ENCODE measurements at places on chromosomes 12 and 14.

DNA sequence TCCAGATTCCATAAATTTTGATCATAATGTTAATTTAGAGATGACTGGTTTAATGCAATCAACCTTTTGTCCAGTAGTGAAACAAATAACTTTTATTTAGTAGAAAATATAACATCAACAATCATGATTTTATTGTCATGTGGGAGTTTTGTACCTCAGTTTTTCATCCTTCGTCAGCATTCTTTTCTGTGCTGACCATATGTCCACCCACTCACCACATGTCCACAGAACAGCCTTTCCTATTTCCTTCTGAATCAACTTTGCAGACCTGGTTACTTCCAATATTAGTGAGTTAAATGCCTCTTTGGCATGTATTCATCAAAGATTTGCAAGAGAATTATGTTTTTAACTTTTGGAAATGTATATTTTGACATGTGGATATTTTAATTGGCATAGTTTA lies 36.8 kb upstream of the CNTN1 start:
- DNase-seq: no peak

DNA sequence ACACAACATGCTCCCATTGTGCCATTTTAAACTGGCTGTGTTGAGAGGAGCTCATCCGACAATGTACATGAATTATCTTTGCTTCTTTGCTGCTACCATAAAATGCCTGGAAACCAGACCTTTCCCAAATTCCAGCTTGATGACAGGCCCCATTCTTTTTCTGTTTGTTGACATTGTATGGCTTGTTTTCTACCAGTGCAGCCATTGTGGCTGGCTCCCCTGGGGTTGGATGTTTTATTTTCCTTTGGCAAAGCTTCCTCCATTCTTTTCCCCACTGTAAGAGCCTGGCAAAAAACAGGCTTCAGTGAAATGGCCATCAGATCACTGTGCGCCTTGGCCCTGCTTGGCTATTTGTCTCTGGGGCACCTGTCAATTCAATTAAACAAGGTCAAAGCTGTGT lies 532.5 kb downstream of the VRK1 start:
- DNase-seq: no peak

GRCh38 chr14:69535230-69535848 lies 39.3 kb downstream of the CCDC177 start:
- DNase-seq: no peak

DNA sequence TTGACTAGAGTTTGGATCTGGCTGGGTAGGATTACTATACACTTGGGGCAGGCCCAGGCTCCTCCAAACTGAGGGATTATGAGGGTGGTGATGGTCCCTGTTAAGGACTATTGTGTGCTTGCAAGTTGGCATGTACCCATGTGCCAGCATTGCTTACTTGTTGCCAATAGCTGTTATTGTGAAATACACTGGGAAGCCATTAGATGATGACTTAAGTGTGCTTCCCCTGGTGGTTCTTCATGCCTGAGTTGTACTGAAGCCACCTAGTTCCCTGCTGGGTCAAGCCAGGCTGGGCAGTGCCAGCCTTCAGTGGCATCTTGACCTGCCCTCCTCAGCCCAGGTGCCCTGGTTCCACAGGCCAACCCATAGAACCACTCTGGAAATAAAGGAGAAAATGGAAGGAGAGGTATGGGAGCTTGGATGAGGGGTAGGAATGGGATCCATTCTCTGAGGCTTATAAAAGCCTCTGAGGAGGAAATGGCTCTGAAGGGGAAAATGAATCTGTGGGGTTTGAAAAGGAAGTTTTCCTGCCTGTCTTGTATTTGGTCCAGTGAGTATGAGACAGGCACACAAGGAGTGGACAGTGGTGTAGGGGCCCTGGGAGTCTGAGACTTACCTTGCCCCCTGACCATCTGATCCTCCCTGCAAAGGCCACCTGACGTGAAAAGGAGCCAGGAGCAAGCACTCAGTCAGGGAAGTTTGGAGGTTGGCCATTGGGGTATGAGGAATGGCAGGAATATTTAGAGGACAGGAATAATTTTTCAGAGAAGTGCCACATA lies 724 bp downstream of the LTB4R start:
- DNase-seq: no peak

- DNase-seq: no peak
Observed at GRCh38 chr14:21077672-21078071, 7.6 kb downstream of the ARHGEF40 start.

DNA sequence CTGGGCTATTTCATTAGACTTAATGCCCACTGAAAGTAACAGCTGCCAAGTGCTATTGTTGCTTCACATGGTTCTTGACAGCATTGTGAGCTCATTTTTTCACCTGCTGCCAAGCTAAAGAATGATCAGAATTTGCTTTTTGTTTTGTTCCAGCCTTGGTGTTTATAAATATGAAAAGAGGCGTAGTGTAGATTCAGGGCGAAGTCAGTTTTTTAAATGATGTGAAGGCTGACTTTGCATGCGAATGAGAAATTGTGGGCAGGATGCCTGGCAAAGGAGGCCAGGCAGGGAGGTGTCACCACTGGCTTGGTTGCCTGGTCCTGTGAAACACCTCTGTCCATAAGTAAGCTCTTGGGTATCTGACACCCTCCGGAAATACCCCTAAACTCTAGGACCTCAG lies 93.3 kb upstream of the NAP1L1 start:
- DNase-seq: no peak

DNA sequence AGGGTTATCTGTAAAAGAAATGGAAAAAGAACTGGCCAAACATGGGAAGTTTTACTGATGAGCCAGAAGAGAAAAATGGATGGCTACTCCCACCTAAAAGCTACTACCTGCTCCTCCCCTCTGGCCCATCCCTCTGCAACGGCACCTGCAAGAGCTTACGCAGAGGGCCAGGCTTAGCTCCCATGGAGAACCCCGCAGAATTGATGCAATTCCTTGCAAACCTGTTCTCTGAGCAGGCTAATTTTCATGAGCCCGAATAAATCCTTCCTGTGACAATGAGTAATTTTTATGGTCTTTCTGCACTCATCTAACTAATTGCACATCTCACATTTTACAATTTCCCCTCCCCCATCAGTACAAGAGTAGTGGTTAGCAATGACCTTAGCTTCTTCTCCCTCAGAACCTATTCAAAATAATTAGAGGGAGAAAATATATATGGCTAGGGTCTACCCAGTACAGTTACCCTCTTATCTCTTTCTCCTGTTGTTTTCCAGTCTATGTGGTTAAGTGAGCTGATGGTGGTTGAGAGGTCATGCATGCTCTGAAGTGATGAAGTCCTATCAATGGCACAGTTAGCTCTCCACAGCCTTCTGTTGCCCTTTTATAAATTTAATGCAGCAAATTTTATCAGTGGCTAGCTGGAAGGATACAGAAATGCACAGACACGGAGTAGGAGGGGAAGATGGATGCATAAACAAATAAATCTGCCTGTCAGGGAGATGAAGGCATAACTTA lies 67.7 kb upstream of the NTF3 start:
- DNase-seq: no peak

DNA sequence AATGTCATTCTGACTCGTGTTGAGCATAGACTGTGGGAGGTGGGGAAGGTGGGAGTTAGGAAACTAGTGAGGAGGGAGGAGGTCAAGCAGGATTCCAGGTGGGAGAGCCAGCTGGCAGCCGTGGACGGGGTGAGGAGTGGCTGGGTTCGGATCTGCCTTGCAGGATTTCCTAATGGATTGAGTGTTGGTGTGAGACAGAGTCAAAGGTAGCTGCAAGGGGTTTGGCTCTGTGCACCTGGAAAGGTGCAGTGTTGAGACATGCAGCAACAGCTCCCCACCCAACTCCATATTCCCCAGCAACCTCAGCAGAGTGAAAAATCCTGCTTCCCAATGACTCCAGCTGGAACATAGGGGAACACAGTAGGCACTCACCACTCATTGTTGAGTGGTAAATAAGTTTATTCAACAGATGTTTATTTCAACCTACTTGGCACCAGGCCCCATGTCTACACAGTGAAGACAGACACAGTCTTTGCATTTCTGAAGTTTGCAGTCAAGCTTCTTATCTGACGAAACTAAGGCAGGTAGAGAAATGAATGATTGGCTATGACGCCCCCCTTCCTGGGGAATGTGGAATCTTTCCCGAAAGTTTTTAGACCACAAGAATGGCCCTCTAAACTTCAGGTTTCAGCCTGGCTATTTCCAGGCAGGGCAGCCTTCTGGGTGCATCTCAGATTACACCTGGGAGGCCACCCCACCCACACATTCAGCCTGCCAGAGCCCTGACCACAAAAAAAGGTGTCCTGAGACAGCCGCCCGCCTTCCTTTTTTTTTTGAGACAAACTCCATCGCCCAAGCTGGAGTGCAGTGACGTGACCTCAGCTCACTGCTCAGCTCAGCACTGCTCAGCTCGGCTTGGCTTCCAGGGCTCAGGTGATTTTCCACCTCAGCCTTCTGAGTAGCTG lies 37.9 kb upstream of the PLEKHG6 start:
- no peak for DNase-seq

DNA sequence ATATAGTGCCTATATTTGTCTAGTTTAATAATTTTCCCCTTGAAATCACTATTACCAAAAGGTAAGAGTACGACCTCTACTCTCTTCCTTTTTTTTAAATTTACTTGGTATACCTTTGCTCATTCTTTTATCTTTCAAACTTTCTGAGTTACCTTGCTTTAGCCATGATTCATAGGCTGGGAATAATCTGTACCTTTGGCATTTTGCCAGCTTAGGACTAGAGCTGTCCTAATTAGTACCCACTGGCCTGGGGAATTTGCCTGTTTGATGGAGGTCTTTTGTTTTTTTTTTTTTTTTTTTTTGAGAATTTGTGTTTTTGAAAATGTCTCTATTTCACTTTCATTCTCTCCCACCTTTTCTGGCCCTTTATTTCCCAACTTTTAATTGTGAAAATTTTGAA lies 8.7 kb upstream of the SLC4A8 start:
- DNase-seq: no peak

DNA sequence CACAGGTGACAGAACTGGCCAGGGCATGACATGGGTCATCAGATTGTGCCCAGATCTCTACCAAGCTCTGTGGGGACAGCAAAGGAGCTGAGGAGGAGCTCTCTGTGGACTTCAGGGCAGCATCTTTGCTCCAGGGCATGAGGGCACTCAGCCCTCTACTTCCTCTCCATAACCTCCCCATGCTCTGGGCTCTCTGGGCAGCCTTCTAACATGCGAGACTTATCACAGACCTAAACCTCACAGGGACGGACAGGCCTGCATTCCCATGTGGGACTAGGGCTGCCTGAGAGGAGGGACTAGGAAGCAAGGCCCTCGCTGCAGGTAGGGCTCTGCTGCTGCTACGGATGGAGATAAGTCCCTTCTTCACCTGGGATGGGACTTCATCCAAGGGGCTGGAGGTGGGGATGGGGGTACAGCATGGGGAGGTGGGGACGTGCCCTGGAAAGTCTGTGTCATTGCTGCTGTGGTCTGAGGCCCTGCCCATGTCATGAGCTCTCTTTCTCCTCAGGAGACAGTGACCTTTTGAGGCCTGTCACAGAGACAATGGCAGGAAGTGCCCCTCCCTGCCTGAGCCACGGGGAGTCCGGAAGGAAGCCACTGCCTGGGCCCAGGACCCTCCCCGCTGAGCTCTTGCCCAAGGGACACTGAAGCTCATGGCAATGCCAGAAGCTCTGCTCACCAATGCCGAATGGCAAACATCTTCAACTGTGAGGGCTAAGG lies 44.1 kb downstream of the PITPNM2 start:
- no peak for DNase-seq

GRCh38 chr14:73369428-73369827 lies 88.9 kb downstream of the NUMB start:
- DNase-seq: no peak

DNA sequence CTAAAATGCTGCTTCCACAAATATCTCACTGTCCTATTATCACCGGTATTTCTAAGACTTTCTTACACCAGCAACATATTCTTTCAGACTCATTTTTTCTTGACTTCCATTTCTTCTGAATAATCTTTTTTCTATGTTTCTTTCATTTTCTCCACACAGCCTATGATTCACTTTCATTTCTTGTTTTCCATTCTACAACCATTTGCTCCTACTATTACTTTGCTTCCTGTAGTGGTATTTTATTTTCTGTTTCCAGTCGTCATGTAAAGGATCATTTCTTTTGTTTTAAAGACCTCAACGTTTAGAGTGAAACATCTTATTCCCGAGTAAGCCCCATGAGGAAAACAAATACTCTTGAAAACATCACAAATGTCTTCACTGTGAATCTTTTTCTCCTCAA lies 182.2 kb upstream of the MDGA2 start:
- DNase-seq: no peak

GRCh38 chr14:29205658-29206057 lies 439.1 kb downstream of the FOXG1 start:
- no peak for DNase-seq

DNA sequence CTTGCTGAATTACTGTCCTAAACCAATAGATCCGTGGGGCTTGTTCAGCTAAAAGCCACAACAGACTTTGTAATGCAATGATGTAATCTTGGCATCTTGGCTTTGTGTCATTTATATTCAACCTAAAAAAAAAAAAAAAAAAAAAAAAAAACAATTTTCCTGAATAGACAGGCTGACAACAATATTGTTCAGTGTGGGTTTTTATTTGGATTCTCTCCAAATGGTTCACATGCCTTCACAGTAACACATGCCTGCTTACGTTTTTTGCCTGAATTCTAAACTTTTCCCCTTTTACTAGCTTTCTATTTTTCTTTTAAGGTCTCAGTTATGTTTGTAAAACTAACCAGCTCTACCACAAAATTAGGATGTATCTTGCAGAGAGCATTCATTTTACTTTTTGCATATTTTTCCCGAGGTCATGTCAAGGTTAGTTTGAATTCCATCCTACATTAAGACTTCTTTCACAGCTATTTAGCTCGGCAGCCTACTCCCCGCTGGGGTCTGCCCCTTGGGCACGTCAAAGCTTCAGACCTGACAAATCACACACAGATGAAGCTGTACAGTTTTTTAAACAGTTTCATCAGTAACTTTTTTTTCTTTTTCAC lies 213.7 kb upstream of the NPAS3 start:
- no peak for DNase-seq

GRCh38 chr12:52579468-52580465 lies 6.1 kb upstream of the KRT74 start:
- DNase-seq: no peak

- no peak for DNase-seq
Observed at GRCh38 chr14:36647824-36648753, 13.6 kb upstream of the PAX9 start.

DNA sequence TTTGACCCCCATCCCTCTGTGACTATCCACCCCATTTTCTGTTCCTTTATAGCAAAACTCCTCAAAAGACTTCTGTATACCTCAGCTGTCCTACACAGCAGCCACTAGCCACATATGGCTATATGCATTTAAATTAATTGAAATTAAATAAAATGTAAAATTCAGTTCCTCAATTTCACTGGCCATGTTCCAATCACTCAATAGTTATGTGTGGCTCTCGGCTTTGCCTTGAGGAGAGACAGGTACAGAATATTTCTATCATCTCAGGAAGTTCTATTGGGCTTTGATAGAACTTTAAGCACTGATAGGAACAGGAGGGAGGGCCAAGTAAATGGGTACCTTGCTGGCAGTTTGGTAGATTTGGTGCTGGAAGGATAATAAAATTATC lies 280.3 kb upstream of the AMIGO2 start:
- DNase-seq: no peak

GRCh38 chr12:10169104-10169503 lies 2.8 kb downstream of the OLR1 start:
- DNase-seq: no peak

Measured in stimulated activated CD4-positive, alpha-beta T cell treated with anti-CD3 and anti-CD28 coated beads, TNF-alpha, amount 100 ng/mL, for 4 hours (primary cell).